ENCODE measurements at places on chromosomes 5 and 9.

DNA sequence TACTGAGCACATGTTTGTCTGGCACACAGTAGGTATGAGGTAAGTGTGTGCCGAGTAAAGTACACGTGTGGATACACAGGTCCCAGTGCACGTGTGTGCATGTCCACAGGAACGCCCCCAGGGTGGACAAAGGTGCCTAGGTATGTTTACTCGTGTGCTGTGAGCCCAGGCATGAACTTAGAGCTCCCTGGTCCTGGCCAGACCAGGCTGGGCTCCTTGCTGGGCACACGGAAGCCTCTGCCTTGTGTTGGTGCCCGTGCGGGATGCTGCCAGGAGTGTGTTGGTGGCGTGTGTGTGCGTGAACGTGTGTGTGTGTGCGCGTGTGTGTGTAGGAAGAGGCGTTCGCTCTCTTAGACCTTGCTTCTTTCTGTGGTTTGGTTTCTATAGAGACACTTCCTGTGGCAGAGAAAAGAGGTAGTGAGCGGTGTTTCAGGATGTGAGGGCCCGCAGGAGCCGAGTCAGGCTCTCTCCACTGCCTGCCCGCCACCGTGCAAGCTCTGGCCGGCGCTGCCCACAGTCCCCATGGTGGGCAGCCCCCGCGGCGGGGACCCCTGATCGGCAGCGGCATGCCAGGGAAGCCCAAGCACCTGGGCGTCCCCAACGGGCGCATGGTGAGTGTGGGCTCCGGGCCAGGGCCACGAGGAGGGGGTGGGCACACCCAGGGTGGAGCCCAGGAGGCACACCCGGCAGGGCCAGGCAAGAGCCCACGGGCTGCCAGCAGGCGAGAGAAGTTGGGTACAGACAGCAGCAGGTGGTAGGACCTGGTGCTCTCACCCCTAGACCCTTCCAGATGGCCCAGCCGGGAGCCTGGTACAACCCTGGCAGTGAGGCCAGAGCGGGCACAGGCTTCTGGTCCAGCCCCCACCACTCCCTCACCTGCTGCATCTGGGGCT lies at the start of gene RGS14:
RGS14 (plus strand) TSS at position 466 of the 893 bp plus-strand sequence; CDS start at position 567, 101 bp downstream.
- peak; percentile 70 for DNase-seq

- peak; percentile 58 for DNase-seq
Observed at GRCh38 chr9:77495834-77496671, 152.1 kb downstream of the GNA14 start.

GRCh38 chr9:94065535-94065961 lies 18.7 kb upstream of the PTPDC1 start:
- peak; percentile 85 for DNase-seq

- no peak for DNase-seq
Observed at GRCh38 chr9:107513464-107514100, 24.0 kb upstream of the KLF4 start.

- DNase-seq: no peak
Observed at GRCh38 chr5:180602481-180603075, 11.3 kb upstream of the SCGB3A1 start.

- no peak for DNase-seq
Observed at GRCh38 chr5:176473335-176474006, 25.3 kb downstream of the FAF2 start.

GRCh38 chr9:105447386-105447813 lies 434 bp upstream of the FSD1L start:
- DNase-seq: no peak

DNA sequence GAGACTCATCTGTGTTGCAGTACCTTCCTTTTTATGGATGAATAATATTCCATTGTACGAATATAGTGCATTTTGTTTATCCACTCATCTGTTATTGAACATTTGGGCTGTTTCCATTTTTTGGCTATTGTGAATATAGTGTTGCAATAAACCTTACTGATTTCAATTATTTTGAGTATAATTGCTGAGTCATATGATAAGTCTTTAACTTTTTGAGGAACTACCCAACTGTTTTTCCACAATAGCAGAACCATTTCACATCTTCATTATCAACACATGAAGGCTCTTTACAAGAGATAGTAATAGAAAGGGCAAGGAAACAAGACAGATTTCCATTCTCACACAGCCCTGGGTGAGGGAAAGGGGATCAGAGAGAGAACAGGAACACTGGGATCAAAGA lies 329.2 kb downstream of the RAB3C start:
- no peak for DNase-seq

GRCh38 chr9:94864196-94864595 lies 137.7 kb downstream of the AOPEP start:
- no peak for DNase-seq

DNA sequence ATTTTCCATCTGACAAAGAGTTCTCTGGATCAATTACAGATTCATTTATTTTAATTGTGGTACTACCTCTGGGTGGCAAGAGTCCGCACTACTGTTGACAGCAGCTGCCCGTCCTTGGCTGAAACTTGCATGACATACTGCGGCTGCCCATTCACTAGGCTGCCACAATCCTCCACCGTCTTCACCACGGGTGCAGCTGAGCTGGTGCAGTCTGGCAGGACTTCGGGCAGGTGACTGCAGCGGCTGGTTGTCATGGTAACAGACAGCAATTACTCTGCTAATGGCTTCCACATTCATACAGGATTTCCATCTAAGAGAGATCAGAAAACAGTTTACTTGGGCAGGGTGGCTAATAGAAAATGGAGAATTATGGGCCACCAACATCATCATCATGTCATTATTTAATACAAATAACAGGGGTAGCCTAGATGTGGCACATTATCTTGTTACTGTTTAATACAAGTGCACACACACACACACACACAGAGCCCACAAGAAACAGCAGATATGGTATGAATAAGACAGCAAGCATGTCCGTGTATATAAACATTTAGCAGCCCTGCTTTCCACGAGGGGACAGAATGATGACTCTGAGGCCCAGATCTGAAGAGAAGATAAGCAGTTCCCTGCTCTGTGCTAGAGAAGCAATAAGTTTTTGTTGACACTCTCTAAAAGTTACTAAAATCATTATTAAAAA lies 112.3 kb downstream of the MARCHF3 start:
- DNase-seq: peak; percentile 21

DNA sequence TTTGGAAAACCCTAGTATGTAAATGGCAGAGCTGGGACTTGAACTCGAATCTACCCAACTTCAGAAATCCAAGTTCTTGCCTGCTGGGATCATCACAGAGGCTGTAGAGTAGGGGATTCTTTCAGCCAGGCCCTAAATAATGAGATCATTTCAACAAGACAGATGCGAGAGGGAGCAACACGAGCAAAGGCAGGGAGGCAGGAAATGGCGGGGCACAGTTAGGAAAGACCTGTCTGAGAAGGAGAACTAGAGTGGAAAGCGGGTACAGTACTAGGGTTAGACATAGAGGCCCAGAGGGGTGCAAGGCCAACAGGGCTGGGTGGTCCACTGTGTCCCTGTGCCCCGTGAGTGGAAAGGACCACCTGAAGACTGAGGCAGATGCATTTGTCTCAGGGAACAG lies 46.1 kb downstream of the MVB12B start:
- DNase-seq: no peak

GRCh38 chr9:124163760-124164255 lies 93.9 kb upstream of the NEK6 start:
- DNase-seq: no peak

DNA sequence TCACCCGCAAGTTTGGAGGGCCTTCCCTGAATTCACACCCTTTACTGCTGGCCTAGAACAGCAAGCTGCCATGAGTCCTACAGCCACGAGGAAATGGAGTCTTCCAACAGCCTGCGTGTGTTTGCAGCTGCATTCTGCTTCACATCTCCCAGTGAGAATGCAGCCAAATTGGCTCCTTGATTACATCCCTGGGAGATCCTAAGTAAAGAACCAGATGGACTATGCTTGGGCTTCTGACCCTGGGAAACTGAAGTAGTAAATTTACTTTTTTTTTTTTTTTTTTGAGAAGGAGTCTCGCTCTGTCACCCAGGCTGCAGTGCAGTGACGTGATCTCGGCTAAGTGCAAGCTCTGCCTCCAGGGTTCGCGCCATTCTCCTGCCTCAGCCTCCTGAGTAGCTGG lies 617.0 kb upstream of the CDH18 start:
- no peak for DNase-seq

DNA sequence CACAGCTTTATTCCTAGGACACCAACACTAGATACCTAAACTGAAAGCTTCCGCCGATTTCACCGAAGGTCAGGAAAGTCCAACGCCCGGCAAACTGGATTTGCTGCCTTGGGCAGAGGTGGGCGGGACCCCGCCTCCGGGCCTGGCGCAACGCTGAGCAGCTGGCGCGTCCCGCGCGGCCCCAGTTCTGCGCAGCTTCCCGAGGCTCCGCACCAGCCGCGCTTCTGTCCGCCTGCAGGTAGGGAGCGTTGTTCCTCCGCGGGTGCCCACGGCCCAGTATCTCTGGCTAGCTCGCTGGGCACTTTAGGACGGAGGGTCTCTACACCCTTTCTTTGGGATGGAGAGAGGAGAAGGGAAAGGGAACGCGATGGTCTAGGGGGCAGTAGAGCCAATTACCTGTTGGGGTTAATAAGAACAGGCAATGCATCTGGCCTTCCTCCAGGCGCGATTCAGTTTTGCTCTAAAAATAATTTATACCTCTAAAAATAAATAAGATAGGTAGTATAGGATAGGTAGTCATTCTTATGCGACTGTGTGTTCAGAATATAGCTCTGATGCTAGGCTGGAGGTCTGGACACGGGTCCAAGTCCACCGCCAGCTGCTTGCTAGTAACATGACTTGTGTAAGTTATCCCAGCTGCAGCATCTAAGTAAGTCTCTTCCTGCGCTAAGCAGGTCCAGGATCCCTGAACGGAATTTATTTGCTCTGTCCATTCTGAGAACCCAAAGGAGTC lies at the start of gene CD274:
CD274 (plus strand) TSS at position 184 of the 733 bp plus-strand sequence. CDS start 5,572 bp downstream, outside the sequence.
- peak; percentile 83 for DNase-seq

GRCh38 chr5:1343931-1344901 lies 683 bp downstream of the CLPTM1L start:
- peak; percentile 14 for DNase-seq

- DNase-seq: no peak
Observed at GRCh38 chr9:134607971-134608370, 33.6 kb upstream of the COL5A1 start.

- no peak for DNase-seq
Observed at GRCh38 chr9:125103770-125104460, 39.4 kb downstream of the SCAI start.

GRCh38 chr9:34179213-34180136 lies 632 bp downstream of the UBAP1 start:
- DNase-seq: no peak
